ENCODE measurements at places on chromosomes 7 and 10. TPM values are rescaled to one million over a fixed set of nuclear protein-coding genes. Genes with fewer than 3 reads are reported as not detected.
A peak's percentile ranks its signal among the peaks of the same experiment; 100 is the strongest.

Gene PKD1L1
- 0.17 TPM for total RNA-seq

- DNase-seq: peak; percentile 15
These were observed at the start of gene IKZF1 for GRCh38 chr7:50304129-50304910. TSS of gene IKZF1 (plus strand) at chr7:50304716. CDS start at chr7:50319062, 14,346 bp downstream.

GRCh38 chr10:13347500-13348156 lies 465 bp downstream of the SEPHS1 start:
- DNase-seq: peak; percentile 84

Gene OR6B1
- total RNA-seq: not detected

Gene SLC26A4
- total RNA-seq: 223 TPM

DNA sequence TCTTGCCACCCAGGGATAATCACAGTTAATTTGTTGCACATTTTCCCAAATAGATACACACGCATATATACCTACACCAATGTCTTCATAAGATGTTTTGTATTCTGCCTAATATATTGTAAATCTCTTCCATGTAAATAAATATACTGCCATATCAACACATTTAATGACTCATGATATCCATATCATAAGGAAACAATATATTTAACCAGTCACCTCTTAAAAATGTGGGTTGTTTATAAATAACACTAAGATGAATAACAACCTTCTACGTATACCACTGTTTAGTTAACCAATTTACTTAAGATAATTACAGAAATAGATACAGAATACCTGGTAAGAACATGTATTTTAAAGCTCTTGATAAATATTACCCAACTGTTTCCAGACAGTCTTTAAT lies 38.2 kb downstream of the ELAPOR2 start:
- DNase-seq: no peak

- no peak for DNase-seq
These were observed 10.1 kb upstream of the ADAP1 start for GRCh38 chr7:964401-965231.

GRCh38 chr7:50761713-50762112 lies 21.0 kb downstream of the GRB10 start:
- DNase-seq: no peak

DNA sequence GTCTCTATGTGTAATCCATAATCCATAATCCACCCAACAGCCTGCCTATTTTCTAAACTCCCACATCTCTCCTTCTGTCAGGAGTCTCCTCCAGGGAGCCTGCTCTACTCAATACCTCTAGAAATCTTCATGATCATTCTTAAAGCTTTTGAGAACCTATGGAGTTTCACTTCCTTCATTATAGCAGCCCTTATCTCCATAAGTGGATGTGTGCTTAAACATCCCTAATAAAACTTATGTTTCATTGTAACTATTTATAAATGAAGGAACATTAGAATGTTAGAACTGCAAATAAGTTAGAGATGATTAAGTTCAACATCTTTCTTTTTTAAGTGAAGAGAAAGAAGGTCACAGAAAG lies 8.5 kb downstream of the CPED1 start:
- DNase-seq: no peak

GRCh38 chr10:119488675-119489074 lies 53.8 kb downstream of the RGS10 start:
- DNase-seq: no peak

DNA sequence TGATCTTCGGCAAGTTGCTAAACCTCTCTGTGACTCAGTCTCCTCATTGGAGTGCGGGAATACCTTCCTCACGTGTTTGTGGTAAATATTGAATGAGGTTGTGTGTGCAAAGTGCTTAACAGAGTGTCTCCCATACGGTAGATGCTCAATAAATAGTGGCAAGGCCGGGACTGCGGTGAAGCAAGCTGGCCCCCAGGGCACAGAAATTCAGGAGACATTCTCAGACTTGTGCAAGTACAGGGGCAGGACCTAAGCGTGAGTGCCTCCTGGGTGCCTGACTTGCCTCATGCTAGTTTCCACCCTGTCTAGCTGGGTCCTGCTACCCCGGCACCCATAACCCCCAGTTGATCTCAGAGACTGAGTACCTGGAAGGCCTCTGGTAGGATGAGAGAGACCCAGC lies 97.8 kb downstream of the CDH23 start:
- no peak for DNase-seq

- peak; percentile 29 for DNase-seq
These were observed 80.5 kb upstream of the PRKG1 start for GRCh38 chr10:50993771-50994251.

- DNase-seq: no peak
These were observed 96.1 kb downstream of the ADCY1 start for GRCh38 chr7:45670227-45670626.

DNA sequence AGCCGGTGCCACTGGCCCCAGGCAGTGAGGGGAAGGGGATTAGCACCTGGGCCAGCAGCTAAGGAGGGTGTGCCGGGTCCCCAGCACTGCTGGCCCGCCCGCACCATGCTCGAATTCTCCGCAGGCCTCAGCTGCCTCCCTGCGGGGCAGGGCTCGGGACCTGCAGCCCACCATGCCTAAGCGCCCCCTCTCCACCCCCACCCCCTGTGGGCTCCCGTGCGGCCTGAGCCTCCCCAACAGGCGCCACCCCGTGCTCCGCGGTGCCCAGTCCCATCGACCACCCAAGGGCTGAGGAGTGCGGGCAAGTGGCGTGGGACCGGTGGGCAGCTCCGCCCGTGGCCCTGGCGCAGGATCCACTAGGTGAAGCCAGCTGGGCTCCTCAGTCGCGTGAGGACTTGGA lies 144.8 kb upstream of the CDCA7L start:
- no peak for DNase-seq

DNA sequence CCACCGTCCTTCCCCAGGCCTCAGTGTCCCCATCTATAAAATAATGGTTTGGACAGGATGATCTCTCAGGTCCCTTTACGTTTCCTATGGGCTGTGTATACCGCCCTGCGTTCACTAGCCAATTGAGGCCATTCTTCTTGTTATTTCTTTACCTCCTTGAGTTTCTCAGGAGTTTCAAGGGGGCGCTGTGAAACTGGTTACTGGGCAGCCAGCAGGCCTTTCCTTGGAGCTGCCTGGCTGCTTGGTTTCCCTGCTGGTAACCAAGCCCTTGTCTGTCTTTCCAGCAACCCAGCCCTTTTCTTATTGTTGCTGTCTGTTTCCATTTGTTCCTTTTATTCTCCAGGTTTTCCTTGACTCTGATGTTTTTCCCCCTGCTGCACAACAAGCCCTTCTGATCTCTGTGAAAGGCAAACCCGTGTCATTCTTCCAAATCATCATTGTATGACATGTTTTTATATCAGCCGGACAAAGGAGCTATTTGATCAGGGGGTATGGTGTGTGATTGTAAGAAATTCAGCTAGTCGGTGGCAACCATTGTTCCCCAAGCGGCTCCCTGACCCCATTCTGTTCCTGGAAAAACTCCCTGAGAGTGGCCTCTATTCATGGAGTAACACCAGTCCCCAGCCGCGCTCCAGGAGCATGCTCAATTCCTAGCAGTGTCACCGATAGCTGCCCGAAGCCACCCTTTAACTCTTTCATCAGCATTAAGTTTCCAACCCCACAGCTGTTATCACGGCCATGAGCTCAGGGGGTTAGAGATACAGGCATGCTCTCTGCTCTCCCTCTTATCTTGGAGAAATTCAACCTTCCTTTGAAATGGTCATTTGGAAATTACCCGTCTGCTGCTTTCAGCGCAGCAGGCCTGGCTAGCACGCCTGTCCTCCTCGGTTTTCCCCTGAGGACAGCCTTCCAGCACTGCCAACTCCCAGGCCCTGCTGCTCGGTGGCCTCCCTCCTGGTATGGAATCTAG lies 26.6 kb downstream of the FGF8 start:
- no peak for DNase-seq

GRCh38 chr7:154757756-154758155 lies 245.2 kb downstream of the PAXIP1 start:
- DNase-seq: no peak

All from thyroid gland (tissue), 4 donors.